ENCODE measurements at places on chromosomes 3 and 15.

DNA sequence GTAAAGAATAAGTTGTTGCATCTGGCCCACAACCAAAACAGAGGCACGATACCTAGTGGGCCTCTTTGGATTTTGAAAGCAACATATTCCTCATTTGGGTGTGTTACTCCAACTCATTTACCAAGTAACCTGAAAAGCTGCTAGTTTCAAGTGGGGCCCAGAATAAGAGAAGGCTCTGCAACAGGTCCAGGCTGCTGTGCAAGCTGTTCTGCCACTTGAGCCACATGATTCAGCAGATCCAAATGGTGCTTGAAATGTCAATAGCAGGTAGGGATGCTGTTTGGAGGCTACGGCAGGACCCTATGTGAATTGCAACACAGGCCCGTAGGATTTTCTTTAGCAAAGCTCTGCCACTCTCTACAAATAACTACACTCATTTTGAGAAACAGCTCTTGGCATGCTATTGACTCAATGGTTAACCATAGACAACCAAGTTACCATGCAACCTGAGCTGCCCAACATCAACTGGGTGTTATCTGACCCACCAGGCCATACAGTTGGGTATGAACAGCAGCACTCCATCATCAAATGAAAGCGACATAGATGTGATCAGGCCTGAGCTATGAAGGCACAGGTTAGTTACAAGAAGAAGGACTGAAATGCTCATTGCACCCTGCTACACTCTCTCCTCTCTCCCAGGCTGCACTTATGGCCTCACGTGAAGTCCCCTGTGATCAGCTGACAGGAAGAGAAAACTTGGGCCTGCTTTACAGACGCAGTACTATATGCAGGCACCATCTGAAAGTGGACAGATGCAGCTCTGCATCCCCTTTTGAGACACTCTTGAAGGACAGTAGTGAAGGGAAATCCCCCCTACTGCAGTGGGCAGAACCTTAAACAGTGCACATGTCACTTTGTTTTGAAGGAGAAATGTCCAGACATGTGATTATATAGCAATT, 9.5 kb upstream of the MCF2L2 start:
- no peak for DNase-seq

GRCh38 chr15:35530698-35531097, 15.3 kb downstream of the DPH6 start:
- DNase-seq: no peak

DNA sequence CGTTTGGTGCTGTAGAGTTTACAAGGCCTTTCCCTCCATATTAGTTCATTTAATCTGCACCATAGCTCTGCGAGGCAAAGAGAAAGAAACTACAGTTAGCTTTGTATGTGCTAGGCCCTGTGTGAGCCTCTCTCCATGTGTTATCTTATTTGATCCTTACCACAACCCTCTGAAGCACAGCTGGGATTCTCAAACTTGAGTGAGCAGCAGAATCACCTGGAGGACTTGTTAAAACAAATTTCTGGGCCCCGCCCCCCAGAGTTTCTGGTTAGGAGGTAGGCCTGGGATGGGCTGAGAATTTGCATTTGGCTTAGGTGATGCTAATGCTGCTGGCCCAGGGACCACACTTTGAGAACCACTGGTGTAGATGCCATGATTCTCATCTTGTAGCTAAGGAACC, 12.3 kb downstream of the CA12 start:
- no peak for DNase-seq

- DNase-seq: peak; percentile 7
Measured at GRCh38 chr15:62360332-62361097, 195.4 kb upstream of the C2CD4B start.

DNA sequence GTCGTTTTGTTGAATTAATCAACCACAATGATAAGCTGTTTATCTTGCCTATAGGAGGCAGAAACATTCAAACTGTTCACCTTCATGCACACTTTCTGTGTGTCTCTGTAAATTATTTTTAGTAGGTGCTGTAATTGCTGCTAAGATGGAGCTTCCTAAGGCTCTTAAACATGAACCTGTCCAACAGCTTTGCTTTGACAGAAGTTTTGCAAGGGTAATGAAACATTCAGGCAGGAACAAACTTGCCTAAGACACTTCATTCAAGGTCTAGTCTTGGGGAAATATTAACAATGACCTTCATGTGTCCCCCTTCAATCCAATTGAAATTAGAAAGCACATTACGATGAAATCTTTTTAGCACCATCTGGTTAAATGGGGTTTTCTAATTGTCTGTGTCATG, 156.1 kb downstream of the DIPK2A start:
- DNase-seq: no peak

GRCh38 chr3:187987924-187988323, 166.0 kb upstream of the LPP start:
- no peak for DNase-seq

DNA sequence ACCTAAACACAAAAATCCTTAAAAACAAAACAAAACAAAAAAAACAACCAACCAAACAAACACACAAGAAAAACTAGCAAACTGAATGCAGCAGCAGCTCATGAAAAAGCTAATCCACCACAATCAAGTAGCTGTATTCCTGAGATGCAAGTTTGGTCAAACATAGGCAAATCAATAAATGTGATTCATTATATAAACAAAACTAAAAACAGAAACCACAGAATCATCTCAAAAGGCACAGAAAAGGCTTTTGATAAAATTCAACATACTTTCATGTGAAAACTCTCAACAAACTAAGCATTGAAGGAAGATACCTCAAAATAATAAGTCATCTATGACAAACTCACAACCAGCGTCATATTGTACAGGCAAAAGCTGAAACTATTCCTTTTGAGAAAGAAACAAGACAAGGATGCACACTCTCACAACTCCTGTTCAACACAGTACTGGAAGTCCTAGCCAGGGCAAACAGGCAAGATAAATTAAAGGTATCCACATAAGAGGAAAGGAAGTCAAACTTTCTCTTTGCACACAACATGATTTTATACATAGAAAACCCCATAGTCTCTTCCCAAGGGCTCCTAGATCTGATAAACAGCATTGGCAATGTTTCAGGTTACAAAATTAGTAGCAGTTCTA, 495.1 kb upstream of the SGO1 start:
- peak; percentile 47 for DNase-seq

GRCh38 chr3:99396651-99397275, 241.6 kb upstream of the COL8A1 start:
- peak; percentile 57 for DNase-seq

DNA sequence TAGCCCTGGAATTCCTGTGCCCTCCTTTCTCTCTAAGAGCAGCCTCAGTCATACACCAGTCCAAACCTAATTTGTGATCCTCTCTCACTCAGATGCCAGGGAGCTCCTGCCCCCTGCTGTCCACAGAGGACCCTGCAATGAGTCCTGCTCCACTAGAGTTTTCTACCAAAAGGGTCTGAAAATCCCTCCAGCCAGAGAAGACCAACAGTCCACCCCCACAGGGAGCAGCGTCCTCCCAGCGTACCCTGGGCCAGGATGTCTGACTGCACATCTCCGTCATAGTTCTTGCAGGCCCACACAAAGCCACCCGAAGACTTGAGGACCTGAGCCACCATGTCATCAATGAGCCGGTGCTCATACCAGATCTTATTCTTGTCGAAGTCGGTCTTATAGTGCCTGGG, 15.4 kb downstream of the IDH2 start:
- no peak for DNase-seq

- DNase-seq: peak; percentile 66
Measured at GRCh38 chr3:106963442-106963841, 413.8 kb upstream of the CCDC54 start.

Data from fibroblast of lung (primary cell).